ENCODE measurements at places on chromosomes 2 and 18.

DNA sequence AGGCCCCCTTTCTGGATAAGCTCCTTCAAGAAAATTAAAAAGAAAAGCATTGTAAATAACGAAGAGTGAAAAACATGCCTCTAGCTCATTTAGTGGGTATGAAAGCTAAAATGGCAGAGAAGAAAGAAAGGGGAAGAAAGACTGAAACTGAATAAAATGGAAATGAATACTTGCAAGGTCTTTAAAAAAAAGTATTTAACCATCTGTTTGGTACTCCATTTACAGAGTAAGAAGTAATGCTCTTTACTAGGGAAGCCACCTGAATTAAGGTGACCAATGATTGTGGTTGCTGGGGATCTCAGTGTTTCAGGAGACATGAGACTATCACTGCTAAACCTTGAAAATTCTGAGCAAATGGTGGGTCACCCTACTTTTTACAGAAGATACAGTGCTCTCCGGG lies 17.7 kb upstream of the ARL5A start:
- DNase-seq = no peak

- no peak for DNase-seq
Measured at GRCh38 chr2:238431-238830, 25.4 kb downstream of the SH3YL1 start.

GRCh38 chr2:18117592-18117991 lies 239.1 kb downstream of the KCNS3 start:
- DNase-seq = no peak

DNA sequence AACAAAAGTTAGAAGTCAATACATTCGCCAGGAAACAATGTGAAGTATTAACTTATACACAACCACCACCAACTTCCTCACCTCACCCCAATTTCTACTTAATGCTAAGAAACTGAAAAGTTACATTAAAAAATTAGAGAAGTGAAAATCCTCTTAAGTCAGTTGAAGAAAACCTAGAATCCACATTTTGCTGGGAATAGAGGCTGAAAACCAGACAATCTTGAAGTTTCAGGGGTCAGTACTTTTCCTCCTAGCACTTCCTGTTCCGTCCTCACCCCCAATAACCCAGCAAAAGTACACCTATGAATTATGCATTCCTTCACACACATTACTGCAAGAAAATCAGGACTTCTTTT lies 6.3 kb downstream of the YES1 start:
- no peak for DNase-seq

GRCh38 chr18:3081584-3081991 lies 68.6 kb upstream of the LPIN2 start:
- no peak for DNase-seq

- no peak for DNase-seq
Measured at GRCh38 chr18:39599251-39599650, 2033.7 kb upstream of the CELF4 start.

- no peak for DNase-seq
Measured at GRCh38 chr2:151265991-151266390, 4.3 kb upstream of the RBM43 start.

DNA sequence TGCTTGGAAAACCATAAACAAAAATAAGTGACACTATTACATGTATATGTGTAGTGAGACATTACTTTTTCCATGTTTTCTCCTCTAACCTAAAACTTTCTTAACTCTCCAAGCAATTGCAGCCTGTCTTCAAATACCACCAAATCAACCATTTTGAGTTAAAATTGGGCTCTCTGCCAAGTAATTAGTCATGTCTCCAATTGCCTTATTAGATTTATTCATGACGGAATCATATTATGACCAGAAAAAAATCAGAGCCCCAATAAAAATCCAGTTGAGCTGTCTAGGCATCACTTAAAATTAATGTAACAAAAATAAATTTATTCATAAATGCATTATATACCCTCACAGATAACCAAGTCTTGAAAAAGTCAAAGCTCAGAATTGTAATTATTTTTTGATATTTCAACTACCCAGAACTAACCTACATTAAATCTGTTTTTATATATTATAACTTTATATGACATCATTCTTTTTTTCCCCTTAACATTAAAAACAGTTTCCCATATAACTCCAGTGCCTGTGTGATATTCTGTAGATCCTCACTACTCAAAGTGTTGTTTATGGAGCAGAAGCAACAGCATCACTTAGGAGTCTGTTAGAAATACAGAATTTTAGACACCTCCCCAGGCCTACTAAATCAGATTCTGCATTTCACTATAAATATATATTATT lies 157.0 kb downstream of the ERBB4 start:
- DNase-seq = no peak

- no peak for DNase-seq
Measured at GRCh38 chr2:12478151-12479064, 238.3 kb upstream of the TRIB2 start.

GRCh38 chr2:86053166-86053565 lies 52.5 kb downstream of the POLR1A start:
- DNase-seq = no peak

GRCh38 chr2:158498043-158498748 lies 41.4 kb downstream of the PKP4 start:
- no peak for DNase-seq

GRCh38 chr2:234793212-234793785 lies 158.5 kb upstream of the SH3BP4 start:
- DNase-seq = no peak

DNA sequence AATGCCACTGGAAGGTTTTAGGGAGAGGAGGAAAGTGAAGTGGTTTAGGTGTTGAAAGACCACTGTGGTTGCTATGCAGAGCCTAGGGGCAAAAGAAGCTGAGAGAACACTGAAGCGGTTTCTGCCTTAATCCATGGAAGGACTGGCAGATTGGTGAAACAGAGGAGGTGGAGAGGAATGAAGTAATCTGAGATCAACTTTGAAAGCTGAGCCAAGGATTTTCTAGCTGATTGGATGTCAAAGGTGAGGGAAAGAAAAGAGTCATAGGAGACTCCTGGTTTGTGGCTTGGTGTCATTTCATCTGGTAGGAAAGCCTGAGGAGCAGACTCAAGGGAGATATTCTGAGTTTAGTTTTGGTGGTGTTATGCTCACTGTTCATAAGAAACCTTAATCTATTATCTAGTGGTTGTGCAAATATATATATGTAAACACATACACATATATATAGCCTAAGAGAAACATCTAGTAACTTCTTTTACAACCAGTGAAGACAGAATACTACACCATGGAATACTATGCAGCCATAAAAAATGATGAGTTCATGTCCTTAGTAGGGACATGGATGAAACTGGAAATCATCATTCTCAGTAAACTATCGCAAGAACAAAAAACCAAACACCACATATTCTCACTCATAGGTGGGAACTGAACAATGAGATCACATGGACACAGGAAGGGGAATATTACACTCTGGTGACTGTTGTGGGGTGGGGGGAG lies 134.1 kb upstream of the CREB1 start:
- DNase-seq = no peak

DNA sequence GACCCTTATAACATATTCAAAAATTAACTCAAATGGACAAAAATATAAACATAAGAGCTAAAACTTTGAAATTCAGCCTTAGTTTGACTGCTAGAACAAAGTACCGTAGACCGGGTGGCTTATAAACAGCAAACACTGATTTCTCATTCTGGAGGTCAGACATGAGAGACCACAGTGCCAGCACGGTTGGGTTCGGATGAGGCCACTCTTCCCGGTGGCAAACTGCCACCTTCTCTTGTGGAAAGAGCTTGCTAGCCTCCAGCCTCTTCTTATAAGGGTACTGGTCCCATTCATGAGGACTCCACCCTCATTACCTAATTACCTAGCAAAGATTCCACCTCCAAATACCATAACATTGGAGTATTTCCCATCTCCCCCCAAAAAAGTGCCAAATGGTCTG lies 91.3 kb downstream of the FAM210A start:
- DNase-seq = no peak

GRCh38 chr2:9103663-9104277 lies 100.3 kb upstream of the MBOAT2 start:
- DNase-seq = no peak

GRCh38 chr2:11891671-11892440 lies 145.4 kb downstream of the LPIN1 start:
- no peak for DNase-seq

DNA sequence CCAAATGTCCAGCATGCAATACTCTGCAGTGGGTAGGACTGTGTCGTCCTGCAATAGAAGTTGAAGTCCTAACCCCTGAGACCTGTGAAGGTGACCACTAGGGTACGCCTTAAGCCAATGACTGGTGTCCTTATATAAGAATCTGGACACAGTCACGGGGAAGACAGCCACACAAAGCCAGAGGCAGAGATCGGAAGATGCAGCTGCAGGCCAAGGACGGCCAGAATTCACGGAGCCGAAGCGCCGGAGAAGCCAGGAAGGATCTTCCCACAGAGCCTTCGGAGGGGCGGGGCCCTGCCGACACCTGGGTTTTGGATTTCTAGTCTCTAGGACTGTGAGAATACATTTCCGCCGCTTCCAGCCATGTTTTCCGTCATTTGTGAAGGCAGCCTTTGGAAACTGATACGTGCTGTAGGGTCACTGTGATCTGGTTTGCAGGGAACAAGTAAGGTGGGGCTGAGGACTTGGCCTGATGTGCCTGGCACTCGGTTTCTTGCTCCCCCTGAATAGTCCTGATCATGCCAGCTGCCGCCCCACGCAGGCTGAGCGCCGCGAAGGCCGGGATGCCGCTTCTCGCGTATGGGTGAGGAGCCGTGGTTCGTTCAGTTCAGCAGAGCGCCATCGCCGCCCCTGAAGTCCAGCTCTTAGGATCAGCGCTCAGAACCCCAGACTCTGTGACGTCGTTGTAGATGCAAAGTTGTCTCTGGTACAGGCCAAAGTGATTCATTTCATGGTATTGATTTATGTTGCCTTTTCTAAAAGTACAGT lies 38.7 kb downstream of the PTGR3 start:
- no peak for DNase-seq

- no peak for DNase-seq
Measured at GRCh38 chr18:79248495-79249060, 147.2 kb upstream of the NFATC1 start.

- no peak for DNase-seq
Measured at GRCh38 chr2:202171241-202171825, 67.1 kb downstream of the SUMO1 start.

All from CD14-positive monocyte (primary cell).